ENCODE measurements at places on chromosomes 11 and 22.

DNA sequence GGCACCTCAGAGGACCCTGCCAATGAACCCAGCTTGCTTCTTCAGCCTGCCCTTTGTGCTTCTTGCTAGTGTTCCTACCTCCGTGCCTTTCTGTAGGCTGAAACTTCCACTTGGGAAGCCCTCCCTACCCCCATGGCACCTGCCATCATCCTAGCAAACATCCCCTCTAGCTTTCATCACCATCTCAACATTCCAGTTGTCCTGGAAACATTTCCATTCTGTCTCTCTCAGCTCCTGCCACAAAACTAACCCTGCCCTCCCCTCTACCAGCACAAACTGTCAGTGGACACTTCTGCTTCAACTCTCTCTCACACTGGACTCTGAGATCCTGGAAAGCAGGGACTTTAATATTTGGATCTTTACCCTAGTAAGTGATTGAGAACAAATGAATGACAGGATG lies 525.8 kb upstream of the TENM4 start:
- H3K4me3 ChIP-seq: no peak overlapping the region
- no peaks in the 10 kb centered on the region for H3K36me3 ChIP-seq
- no peak overlapping the region for H3K27ac ChIP-seq

DNA sequence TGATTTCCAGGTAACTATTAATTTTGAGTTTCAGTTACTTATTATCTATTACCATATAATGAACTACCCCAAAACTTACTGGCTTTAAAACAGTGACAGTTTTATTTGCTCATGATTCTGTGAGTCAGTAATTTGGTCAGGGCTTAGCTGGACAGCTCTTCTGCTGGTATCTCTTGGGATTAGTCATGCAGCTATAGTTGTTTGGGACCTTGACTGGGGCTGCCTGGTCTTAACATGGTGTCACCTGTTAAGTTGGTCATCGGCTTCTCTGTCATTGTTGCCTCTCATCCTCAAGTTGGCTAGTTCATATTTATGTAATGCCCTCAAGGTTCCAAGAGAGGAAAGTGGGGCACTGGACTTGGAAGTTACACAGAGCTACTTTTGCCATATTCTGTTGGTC lies 177.5 kb downstream of the TMEM135 start:
- no peak for DNase-seq
- peaks cover 34% of the 10 kb centered on the region for H3K4me1 ChIP-seq
- H3K4me3 ChIP-seq: no peak overlapping the region
- no peaks in the 10 kb centered on the region for H3K27me3 ChIP-seq
- H3K27ac ChIP-seq: no peak overlapping the region
- H3K36me3 ChIP-seq: peaks cover 3% of the 10 kb centered on the region

GRCh38 chr11:15705891-15706290 lies 591.2 kb downstream of the INSC start:
- no peaks in the 10 kb centered on the region for H3K36me3 ChIP-seq
- H3K4me3 ChIP-seq: no peak overlapping the region
- no peaks in the 10 kb centered on the region for H3K4me1 ChIP-seq
- no peak for DNase-seq

DNA sequence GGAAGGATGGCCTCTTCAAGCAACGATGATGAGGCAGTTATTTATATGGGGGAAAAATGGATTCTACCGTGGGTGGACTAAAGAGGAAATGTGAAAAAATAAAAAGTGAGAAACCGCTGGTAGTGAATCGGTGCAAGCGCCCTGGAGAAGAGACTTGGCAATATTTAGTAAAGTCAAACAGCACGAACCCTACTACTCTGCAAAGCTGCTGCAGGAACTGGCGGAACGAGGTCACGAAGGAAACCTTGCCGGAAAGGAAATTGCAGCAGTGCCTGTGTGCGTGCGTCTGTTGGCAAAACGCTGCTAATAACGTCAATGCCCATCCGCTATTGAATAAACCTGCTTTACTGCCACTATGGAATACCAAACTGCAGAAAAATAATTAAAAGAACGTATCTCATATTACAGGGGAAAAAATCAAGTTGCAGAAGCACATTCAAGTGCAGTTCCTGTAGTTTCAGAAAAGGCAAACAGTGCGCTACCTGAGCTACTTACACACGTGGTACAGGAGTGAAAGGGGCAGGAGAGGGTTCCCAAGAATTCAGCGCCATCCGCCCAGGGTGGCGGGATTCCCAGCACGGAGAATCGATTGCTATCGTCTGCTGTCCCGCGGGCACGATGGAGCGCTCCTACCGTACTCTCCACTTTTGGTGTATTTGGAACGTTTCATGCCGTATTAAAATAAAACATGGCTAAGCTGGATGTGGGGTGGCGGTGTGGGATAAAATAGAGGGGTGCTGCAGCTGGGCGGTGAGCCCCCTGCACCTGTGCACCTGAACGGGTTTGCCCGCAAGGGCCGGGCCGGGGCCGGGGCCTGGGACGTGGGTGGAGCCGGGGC lies 585 bp upstream of the NADSYN1 start:
- DNase-seq: peak; percentile 40
- no peaks in the 10 kb centered on the region for H3K27me3 ChIP-seq
- H3K4me1 ChIP-seq: peaks cover 69% of the 10 kb centered on the region
- peak overlapping the region; percentile 75 for H3K27ac ChIP-seq
- H3K36me3 ChIP-seq: peaks cover 29% of the 10 kb centered on the region

Measured in central memory CD8-positive, alpha-beta T cell (primary cell).